ENCODE measurements at places on chromosomes 7 and 10.

DNA sequence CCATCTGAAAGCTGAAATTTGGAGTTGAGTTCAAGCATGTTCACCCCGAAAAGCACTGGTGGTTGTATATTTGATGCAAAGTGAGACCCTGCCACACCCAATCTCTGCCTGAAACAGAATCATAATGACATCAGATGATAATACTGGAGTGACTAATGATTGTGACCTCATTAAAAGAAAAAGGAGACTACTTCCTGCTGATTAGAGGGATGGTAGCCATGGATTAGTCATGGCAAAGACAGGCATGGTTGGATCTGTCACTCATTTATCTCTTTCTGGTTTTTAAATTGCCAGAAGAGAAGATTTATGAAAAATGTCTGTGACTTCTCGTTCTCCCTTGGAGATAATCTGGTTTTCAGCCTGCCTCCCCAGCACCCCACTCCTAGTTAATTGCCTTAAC is 101.2 kb downstream of the BAMBI start:
- DNase-seq, result no peak

GRCh38 chr7:115070311-115070710 is 148.4 kb downstream of the MDFIC start:
- no peak for DNase-seq

- no peak for DNase-seq
Measured at GRCh38 chr7:75050501-75050900, 23.1 kb downstream of the RCC1L start.

- DNase-seq, result peak; percentile 81
Measured at GRCh38 chr7:137390076-137390475, 46.5 kb upstream of the PTN start.

DNA sequence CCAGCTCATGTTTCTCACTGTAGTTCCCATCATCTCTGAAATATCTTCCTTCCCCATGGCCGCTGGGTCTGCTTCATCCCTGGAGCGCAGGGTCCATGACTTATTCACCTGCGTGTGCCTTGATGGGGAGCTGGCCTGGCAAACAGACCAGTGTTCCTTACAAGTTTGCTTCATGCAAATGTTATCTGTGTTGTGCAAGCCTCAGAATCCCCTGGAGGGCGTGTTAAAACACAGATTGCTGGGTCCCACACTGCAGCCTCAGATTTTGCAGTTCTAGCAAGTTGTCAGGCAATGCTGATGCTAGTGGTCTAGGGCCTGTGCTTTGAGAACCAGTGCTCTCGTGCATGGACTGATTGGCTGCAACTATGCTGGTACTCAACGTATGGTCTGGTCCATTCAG is 7.2 kb upstream of the DMBT1 start:
- DNase-seq, result no peak

DNA sequence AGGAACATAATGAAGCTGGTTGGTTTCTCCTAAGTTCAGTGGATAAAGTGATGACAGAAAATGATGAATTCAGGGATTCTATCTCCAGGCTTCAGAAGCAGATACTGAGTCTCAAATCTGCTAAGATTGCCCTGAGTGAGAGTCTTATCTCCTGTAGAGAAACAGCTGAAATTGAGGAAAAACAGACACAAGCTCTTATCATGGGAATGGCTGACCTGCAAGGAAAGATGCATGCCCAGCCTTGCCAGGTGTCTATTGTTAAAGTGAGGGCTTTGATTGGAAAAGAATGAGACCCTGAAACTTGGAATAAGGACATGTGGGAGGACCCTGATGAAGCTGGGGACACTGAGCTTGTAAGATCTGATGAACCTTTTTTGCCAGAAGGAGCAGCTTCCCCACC is 100.3 kb downstream of the DNAJB9 start:
- DNase-seq, result no peak

- peak; percentile 97 for DNase-seq
Measured at GRCh38 chr7:36929791-36930190, 205.5 kb upstream of the AOAH start.

GRCh38 chr7:142616121-142616643 is 133.1 kb upstream of the PRSS1 start:
- no peak for DNase-seq

GRCh38 chr7:100968031-100968430 is 1.3 kb upstream of the MUC12 start:
- no peak for DNase-seq

DNA sequence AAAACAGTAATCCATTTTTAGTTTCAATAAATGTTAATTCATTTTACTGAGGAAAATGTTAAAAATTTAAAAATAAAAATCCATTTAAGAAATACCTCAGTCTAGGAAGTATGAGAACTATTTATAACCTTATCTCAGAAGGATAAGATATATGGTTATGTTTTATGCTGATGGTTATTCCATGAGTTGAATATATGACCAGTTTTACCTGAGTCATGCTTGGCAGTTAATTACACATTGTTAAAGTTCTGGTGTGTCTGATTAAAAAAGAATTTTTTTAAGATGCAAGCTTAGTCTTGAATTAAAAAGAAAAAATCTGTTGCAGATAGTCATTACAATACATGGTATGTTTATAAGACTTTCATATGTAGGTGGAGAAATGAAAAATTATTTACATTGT is 191.7 kb downstream of the ARL4A start:
- DNase-seq, result no peak
